ENCODE measurements at places on chromosomes 7 and 10. TPM values are rescaled to one million over a fixed set of nuclear protein-coding genes. Genes with fewer than 3 reads are reported as not detected.

The SNX13 gene
- polyA plus RNA-seq, result 31.3 TPM

- H3K4me1 ChIP-seq, result no peaks in the 10 kb centered on the region
- no peak for DNase-seq
- H3K27me3 ChIP-seq, result no peaks in the 10 kb centered on the region
- no peaks in the 10 kb centered on the region for H3K36me3 ChIP-seq
Observed at GRCh38 chr7:3880228-3880987, 579.4 kb downstream of the SDK1 start.

DNA sequence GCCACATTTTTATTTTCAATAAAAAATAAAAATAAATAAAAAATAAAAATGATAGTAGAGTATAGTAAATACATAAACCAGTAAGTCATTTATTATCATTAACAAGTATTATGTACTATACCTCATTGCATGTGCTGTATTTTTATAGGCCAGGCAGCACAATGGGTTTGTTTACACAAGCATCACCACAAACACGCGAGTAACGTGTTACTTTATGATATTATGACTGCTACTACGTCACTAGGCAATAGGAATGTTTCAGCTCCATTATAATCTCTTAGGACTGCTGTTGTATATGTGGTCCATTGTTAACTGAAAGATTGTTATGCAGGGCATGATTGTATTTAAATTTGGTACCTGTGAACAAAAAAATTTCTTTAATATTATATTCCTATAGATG is 20.8 kb upstream of the SDHAF3 start:
- no peaks in the 10 kb centered on the region for H3K27me3 ChIP-seq
- H3K36me3 ChIP-seq, result no peaks in the 10 kb centered on the region
- H3K27ac ChIP-seq, result no peak overlapping the region
- no peak overlapping the region for H3K4me3 ChIP-seq

The CPA4 gene
- not detected for polyA plus RNA-seq

The ELFN1 gene
- not detected for polyA plus RNA-seq

- H3K27me3 ChIP-seq, result no peaks in the 10 kb centered on the region
- no peak overlapping the region for H3K27ac ChIP-seq
- H3K4me1 ChIP-seq, result peaks cover 6% of the 10 kb centered on the region
- DNase-seq, result no peak
Observed at GRCh38 chr7:18504965-18505364, 9.4 kb downstream of the HDAC9 start.

DNA sequence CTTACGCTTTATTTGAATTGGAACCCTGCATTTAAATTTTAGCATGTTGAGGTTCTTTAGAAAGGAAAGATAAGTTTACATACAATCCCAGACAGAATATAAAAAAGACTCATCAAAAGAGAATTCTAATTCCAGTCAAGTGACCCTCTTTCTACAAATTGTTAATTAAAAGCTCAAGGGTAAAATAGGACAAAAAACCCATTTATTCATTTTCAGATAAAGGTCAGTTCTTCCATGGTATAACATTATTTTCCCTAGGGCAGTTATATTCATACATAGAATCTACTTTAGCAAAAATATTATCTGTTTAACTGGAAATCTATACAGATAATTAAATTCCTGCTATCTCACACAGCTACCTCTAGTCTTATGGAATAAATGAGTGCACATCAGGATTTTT is 137.5 kb upstream of the LAMB4 start:
- H3K4me3 ChIP-seq, result no peak overlapping the region
- no peaks in the 10 kb centered on the region for H3K27me3 ChIP-seq
- DNase-seq, result no peak
- no peaks in the 10 kb centered on the region for H3K4me1 ChIP-seq
- H3K36me3 ChIP-seq, result no peaks in the 10 kb centered on the region

The OPN1SW gene
- not detected for polyA plus RNA-seq

The SDK1 gene
- polyA plus RNA-seq, result not detected

All from CD14-positive monocyte (primary cell).